Cardiac septum (tissue), 1 donor: ENCODE measurements at places on chromosomes 1 and 21.

GRCh38 chr1:119956306-119956705 is 60.0 kb upstream of the ADAM30 start:
- DNase-seq, result no peak

GRCh38 chr1:92374223-92374622 is 75.4 kb downstream of the RPAP2 start:
- no peak for DNase-seq

DNA sequence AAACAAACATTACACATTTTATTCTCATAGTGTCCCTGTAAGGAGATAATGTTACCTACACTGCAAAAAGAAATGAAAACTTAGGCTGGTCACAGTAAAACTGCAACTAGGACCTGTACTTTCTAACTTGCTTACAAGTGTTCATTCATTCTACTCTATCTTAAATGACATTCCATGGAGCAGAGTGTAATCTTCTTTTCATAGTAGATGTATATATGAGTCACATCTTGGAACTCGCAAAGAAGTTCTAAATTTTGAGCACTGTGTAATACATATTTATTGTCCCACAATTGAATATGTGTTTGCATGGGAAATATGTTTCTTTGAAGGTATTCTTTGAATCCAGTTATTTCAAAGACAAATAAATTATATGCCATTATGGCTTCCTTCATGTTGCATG is 1258.5 kb upstream of the ADGRL2 start:
- DNase-seq, result no peak

DNA sequence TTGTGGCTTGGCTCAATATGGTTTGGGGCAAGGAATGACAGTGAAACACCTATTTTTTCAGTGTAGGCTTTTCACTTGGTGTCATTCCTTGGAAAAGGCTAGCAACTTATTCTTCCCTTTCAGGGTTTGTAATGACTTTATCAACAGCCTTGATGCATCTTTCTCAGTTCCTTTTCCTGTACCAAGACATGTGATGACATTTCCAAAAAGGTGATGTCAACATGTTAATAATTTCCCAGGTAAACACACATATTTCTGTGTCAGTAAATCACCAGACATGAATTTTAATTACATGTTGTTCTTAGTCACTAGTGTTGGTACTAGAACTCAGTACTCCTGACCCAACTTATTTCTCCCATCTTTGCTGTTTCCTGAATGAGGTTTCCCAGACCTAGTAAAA is 37.8 kb upstream of the RRP15 start:
- no peak for DNase-seq
